ENCODE measurements at places on chromosomes 12 and 14.
A peak's percentile ranks its signal among the peaks of the same experiment; 100 is the strongest.

GRCh38 chr14:23801766-23802165 is 151.8 kb upstream of the DHRS4 start:
- no peak for DNase-seq

DNA sequence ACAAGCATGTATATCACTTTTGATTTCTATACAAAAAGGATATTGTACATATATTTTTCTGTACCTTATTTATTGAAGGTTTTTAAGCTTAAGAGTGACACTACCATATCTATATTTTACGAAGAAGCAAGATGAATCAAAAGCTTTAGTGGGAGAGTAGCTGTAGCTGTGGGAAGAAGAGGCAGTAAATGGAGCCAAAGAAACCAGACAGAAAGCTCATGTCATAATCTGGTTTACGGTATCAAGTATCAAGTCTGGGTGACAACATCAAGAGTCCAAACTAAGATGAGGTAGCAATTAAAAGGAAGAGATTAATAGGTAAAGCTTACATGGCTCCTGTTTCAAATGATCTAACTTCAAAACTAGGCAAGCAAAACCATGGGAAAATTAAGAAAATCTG is 54.8 kb downstream of the CEP83 start:
- DNase-seq = no peak

DNA sequence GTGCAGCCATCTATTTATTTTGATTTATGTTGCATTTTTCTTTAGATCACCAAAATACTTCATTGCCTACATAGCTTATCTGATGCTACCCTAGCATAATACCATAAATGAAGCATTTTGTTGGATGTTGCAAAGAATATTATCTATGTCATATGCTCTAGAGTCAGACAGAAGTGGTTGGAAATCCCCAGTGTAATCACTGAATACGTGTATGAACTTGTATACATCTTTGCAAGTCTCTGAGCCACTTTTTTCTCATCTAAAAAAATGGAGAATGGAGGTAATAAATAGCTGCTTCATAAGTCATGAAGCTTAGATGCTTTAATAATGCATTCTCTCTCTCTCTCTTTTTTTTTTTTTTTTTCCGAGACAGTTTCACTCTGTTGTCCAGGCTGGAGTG is 18.5 kb downstream of the EVL start:
- no peak for DNase-seq

- peak; percentile 69 for DNase-seq
Measured at GRCh38 chr14:106556665-106557289, 1030.4 kb downstream of the TMEM121 start.

DNA sequence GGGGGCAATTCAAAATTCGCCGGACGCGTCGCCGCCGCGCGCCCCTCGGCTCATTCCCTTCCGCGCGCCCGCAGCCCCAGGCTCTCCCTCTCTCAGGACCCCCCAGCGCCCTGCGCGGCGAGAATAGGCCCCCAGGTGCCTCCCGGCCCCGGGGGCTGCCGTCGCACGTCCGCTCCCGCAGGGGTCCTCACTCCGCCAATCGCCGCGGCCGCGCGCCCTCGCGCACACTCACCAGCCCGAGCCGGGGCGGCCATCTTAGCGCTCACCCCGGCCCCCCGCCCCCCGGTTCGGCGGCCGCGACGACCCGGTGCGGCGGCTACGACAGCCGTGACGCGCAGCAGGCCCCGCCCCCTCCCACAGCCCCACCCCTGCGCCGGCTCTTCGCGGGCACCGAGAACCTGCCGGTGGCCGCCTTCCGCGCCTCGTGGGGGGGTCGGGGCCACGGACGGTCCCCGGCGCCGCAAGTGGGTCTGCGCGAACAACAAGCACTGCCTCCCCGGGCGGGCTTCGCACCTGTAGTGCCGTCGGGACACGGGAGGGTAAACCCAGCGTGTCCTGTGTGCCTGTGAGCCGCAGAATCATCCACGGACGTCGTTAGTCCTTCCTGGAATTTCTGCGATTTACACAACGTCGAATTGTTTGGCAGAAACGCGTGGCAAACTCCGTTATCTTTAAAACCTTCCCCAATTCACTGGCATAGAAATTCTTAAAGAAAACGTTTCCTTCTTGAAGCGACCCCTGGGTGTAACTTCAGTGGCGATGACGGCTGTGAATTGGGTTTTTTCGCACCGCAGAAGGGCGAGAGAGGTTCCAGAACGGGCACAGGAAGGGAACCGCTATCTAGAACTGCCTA is 2.5 kb downstream of the USP44 start:
- peak; percentile 59 for DNase-seq

DNA sequence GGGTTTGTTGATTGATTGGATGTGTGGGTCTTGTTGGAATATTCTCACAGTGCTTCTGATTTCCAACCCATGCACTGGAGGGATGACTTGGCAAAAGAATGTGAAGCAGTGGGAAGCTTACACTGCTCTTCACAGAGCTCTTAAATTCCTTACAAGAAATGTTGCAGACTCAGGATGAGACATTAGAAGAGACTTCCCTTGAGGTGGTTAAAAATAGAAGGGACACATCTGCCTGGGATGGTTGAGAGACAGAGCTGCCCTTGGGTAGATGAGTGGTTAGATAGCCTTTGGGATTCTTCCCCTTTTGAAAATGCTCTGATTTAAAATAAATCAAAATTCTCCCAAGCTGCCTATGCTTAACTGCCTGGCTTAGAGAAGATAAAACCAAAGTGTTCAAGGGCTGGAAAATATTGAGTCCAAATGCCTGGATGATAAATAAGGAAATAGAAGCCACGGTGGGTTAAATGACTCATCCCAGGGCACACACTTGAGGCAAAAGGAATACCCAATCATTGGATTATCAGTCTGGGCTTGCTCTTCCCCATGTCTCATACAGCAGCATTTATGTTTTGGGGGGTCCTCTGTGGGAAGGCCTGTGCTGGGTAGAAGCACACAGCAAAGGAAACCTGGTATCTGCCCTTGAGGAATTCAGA is 264.3 kb downstream of the AKAP6 start:
- DNase-seq = no peak

DNA sequence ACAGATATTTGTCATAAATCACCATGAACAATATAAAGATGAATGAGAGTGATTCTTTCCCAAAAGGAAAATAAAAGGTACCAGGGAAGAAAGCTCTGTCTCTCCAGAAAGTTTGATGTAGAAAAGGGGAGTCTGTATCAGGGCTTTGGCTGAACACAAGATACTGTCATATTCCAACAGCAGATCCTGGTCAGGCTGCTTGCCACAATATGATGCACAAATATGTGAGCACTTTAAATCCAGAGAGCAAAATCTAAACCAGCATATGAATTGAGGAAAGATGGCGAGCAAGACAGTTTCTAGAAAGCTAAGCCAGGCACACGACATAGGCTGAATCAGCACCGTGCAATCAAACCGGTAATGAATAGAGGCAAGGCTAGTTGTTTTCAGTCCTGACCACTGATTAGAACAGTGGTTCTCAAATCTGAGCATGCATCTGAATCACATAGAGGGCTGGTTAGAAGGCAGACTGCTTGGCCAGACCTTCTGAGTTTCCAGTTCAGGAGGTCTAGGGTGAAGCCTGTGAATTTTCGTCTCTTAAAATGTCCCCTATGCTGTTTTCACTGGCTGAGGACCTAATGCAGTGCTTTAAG is 60.7 kb downstream of the PLCZ1 start:
- DNase-seq = no peak

DNA sequence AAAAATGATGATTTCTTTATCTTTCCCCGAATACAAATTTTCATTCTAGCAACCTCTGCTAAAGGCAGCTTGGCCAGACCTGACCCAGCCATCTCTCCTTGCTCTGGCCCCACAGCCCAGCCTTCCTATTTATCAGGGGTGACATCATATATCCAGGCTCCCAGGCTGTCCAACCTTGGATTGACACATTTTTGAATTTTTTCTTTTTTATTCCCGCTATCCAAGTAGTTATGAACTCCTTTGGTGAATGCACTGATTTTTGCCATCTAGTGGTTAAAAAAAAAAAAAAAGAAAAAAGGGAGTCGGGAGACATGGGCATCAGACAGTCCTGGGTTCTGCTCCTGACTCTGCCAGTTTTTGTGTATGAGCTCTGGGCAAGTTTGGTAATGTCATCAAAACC is 120.5 kb downstream of the PTPN11 start:
- DNase-seq = no peak

- DNase-seq = no peak
Measured at GRCh38 chr12:108260039-108260438, 79.1 kb downstream of the CMKLR1 start.

GRCh38 chr14:76428611-76429010 is 52.7 kb downstream of the ESRRB start:
- DNase-seq = no peak

- DNase-seq = peak; percentile 56
Measured at GRCh38 chr12:111404362-111405148, 1.2 kb upstream of the SH2B3 start.

DNA sequence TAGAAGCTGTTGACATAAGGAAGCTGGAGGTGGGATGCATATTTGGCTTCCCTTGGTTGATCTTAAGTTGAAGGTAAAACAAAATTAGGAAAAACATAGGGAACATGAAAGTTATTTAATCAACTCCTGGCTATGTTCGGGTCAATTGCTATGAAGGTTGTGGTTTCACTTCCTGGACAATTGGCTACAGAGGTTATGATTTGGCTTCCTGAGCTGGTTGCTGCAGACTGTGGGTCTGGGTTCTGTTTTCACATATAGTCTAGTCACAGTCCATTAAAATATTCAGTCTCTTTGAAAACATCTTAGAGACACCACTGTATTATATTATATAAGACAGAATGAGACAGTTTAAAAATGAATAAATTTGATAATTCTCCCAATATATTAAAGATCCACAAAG is 895.2 kb upstream of the USP15 start:
- no peak for DNase-seq

- DNase-seq = no peak
Measured at GRCh38 chr14:90676912-90677311, 139.3 kb downstream of the TTC7B start.

DNA sequence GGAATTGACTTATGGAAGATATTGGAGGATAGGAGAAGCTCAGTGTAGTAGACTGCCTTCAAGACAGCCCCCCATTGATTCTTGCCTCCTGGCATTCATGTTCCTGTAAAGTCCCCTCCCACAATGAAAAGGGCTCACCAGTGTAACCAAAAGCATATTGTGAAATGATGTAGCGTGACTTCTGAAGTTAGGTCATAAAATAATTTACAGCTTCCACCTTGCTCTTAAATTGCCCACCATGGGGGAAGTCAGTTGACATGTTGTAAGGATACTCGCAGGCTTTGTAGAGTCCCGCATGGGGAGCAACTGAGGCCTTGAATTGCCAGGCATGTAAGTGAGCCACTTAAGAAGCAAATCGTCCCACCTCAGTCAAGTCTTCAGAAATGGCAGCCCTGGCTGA is 25.1 kb downstream of the GTSF1 start:
- no peak for DNase-seq

GRCh38 chr14:59529189-59529588 is 44.9 kb downstream of the JKAMP start:
- DNase-seq = no peak

- DNase-seq = no peak
Measured at GRCh38 chr12:93886533-93887511, 209.6 kb downstream of the CRADD start.
